ENCODE measurements at places on chromosomes 6 and 20.

- DNase-seq = no peak
These were observed 57.7 kb upstream of the SMOC2 start for GRCh38 chr6:168383062-168383854.

- no peak for DNase-seq
These were observed 1.7 kb downstream of the SDCBP2 start for GRCh38 chr20:1327241-1327653.

- DNase-seq = no peak
These were observed 36.7 kb upstream of the MCM9 start for GRCh38 chr6:118971682-118972081.

DNA sequence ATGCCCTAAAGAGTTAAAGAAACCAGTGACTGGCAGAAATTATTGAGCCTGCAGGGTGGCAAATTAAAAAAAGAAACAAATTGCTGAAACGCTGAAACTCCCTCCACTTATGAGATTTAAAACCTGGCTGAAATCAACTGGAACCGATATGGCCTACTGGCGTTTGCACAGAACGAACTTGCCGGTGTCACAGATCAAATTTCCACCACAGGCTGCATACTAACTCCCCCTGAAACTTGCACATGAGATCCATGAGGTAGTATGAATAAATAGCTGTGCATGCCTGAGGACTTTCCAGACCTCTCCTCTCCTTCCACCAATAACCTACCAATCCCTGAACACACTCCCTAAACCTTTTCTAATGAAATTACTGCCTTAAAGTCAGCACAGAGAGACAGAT is 150.4 kb downstream of the RNGTT start:
- no peak for DNase-seq

Measured in CD4-positive, alpha-beta memory T cell (primary cell).